NCI-H2029 treated with DMSO at 0.1 percent for 48 hours (cell line): ENCODE measurements at places on chromosomes 16 and 17.
A peak's percentile ranks its signal among the peaks of the same experiment; 100 is the strongest.

DNA sequence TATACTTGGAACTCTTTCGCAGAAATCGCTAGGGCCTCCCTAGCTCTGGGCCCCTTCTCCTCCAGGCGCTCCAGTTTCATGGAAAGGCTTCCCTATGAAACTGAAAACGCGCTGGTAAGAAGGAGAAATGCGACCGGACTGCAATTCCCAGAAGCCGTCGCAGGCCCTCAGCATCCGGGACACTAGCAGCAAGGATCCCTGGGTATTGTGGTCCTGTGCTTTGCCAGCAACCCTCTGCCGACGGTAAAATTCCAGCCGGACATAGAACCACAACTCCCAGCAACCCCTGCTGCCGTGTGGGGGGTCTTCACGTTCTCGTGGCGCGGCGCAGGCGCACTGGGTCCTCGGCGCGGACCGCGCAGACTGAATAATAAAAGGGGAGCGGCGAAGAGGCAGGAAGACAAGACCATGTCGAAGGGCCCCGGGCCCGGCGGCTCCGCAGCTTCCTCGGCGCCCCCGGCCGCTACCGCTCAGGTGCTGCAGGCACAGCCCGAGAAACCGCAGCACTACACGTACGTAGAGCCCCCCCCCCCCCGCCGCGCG lies at the start of gene UNK:
TSS of gene UNK (plus strand) at position 334 of the 543 bp plus-strand sequence. CDS start at position 409, 75 bp downstream.
- DNase-seq: peak; percentile 92

GRCh38 chr17:34199932-34200534 lies 55.1 kb upstream of the CCL2 start:
- DNase-seq: peak; percentile 66

GRCh38 chr16:53085369-53085843 lies 30.6 kb downstream of the CHD9 start:
- DNase-seq: no peak

GRCh38 chr17:76131692-76132573 lies 9.1 kb downstream of the FOXJ1 start:
- no peak for DNase-seq

- DNase-seq: no peak
These were observed 39.5 kb upstream of the CDH13 start for GRCh38 chr16:82587289-82587688.

GRCh38 chr16:72203401-72203800 lies 31.4 kb upstream of the PMFBP1 start:
- DNase-seq: no peak

GRCh38 chr17:40279402-40279801 lies 8.3 kb upstream of the CDC6 start:
- no peak for DNase-seq

DNA sequence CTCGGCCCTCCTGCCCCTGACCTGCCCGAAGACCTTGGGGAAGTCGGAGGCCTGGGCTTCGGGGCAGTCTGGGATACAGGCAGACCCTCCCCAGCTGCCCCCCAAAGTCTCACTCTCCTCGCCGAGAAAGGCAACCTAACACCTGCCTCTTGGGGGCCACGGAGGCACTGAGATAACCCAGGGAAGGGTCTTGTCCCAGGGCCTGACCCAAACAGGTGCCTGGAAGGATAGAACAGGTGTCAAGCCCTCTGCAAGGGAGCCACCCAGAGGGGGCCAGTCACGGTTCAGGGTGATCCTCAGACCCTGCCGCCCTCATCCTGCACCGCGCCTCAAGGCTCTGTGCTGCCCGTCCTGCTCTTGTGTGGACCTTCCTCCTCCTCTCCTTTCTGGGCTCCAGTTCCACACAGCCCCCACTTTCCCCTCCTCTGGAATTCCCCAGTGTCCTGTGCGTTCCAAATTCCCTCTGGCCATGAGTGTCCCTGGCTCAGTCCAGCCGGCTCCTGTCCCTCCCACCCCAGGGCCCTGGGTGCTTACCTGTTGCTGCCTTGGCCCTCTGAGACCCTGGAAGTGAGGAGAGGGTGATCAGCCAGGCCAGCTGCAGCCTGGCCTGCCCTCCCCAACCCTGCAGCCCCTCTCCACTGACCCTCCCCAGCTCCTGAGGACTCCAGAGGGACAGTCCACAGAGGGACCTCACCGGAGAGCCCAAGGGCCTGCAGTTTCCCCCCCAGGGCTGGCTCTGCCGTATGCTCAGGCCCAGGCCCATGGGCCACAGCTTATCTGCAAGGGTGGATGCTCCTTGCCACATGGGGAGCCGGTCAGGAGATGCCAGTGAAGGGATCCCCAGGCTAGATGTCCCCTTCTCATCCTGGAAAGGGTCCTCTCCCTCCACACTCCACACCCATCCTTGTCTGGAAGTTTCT lies 3.8 kb downstream of the PRSS27 start:
- DNase-seq: no peak

GRCh38 chr16:56198006-56198754 lies 6.9 kb downstream of the GNAO1 start:
- DNase-seq: no peak

DNA sequence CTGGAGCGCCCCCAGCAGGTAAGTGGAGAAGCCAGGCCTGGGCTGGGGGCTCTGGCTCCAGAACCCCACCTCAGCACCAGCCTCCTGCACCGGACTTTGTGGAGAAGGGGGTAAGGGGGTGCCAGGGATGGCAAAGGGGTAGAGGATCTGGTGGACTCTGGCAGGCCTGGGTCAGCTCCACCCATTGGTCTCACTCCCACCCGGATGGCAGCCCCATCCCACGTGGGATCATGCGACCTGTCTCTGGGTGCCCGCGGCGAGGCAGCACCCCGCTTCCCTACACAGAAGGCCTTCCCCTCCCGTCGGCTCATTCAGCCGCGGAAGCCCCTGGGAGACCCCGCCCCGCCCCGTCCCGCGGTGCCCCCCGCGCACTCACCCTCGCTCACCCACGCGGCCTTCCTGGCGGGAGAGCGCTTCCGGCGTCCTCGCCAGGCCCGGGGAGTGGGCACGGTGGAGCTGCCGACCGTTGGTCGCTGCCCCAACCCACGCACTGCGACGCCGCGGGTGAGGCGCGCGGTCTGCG lies 498 bp upstream of the PLEKHG4 start:
- no peak for DNase-seq

- DNase-seq: no peak
These were observed 11.7 kb upstream of the PRPSAP1 start for GRCh38 chr17:76365256-76365903.

- no peak for DNase-seq
These were observed 201.7 kb upstream of the PSMD7 start for GRCh38 chr16:74094962-74095361.

- no peak for DNase-seq
These were observed 61.9 kb upstream of the DHX40 start for GRCh38 chr17:59503500-59503899.

DNA sequence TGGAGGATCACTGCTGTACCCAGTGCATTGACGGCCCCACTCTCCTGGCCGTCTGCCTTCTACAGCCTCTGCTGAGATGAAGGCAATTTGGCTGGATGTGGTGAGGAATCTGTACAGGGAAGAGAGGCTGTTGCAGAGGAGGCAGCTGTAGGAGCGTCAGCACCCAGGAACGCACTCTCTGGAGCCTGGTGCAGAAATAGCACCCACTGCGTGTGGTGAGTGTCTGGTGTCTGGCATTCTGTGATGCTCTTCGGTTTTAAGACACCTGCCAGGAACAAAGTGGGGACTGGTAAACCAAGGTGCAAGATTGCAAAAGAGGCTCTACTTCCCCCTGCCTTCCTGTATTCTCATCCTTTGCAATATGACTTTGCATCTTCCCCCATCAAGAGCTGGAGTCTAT lies 187.5 kb upstream of the SDK2 start:
- no peak for DNase-seq

- no peak for DNase-seq
These were observed 2.0 kb upstream of the CANT1 start for GRCh38 chr17:79011451-79012147.

- no peak for DNase-seq
These were observed 52.5 kb downstream of the ZNF778 start for GRCh38 chr16:89269805-89270665.

GRCh38 chr17:20226814-20227482 lies 217.8 kb downstream of the SPECC1 start:
- DNase-seq: peak; percentile 28

DNA sequence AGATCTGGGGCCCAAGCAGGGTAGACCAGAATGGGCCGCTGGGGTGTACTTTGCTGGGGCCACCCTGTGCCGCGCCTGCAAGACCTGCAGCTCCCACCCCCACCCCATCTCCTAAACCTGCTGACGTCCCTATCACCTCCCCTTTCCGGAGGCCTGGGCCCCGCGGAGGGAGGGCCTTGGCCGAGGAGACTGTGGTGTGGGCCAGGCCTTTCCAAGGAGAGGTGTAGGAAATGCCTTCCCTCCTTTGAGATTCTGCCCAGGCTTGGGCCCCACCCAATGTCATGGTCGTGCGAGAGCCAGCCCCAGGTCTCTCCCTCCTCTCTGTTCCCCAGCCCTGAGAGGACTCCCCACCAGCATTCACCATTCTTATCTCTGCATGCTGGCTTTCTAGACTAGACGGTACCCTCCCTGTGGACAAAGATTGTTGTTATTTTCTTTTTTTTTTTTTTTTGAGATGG lies 3.9 kb upstream of the WFIKKN2 start:
- DNase-seq: no peak

DNA sequence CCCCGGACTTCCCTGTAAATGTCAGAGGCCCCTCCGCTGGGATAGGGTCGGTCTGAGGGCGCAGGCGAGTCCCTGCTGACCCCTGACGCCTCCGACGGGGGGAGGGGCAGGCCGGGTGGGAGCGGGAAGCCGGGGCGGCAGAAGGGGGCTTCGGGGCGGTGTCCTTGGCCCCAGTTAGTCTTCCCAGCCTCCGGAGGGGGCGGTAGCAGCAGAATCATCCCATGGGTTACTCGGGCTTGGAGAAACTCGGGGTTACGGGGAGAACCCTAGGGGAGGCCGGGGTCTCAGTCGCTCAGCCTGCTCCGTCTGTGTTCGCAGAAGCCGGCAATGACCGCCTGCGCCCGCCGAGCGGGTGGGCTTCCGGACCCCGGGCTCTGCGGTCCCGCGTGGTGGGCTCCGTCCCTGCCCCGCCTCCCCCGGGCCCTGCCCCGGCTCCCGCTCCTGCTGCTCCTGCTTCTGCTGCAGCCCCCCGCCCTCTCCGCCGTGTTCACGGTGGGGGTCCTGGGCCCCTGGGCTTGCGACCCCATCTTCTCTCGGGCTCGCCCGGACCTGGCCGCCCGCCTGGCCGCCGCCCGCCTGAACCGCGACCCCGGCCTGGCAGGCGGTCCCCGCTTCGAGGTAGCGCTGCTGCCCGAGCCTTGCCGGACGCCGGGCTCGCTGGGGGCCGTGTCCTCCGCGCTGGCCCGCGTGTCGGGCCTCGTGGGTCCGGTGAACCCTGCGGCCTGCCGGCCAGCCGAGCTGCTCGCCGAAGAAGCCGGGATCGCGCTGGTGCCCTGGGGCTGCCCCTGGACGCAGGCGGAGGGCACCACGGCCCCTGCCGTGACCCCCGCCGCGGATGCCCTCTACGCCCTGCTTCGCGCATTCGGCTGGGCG lies 542 bp downstream of the GUCY2D start:
- no peak for DNase-seq

GRCh38 chr17:78345791-78346494 lies 13.9 kb downstream of the SOCS3 start:
- DNase-seq: no peak

DNA sequence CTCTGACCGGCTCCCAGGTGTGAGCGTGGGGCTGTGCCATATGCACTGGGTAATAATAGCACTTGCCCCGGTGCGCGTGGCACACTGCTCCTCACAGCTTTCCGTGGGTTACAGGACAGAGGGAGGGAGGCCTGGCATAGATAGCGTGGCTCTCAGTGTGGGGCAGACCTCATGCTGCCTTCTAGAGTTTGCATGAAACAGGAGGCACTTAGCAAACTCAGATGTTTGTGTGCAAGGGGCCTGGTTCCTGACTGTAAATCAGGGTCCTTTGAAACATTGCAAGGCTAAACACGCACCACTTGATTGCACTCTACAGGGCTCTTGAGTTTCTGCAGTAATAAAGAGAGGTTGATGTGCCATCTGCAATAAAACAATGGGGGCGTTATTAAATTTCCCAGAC lies 101.7 kb downstream of the RPTOR start:
- DNase-seq: peak; percentile 18

DNA sequence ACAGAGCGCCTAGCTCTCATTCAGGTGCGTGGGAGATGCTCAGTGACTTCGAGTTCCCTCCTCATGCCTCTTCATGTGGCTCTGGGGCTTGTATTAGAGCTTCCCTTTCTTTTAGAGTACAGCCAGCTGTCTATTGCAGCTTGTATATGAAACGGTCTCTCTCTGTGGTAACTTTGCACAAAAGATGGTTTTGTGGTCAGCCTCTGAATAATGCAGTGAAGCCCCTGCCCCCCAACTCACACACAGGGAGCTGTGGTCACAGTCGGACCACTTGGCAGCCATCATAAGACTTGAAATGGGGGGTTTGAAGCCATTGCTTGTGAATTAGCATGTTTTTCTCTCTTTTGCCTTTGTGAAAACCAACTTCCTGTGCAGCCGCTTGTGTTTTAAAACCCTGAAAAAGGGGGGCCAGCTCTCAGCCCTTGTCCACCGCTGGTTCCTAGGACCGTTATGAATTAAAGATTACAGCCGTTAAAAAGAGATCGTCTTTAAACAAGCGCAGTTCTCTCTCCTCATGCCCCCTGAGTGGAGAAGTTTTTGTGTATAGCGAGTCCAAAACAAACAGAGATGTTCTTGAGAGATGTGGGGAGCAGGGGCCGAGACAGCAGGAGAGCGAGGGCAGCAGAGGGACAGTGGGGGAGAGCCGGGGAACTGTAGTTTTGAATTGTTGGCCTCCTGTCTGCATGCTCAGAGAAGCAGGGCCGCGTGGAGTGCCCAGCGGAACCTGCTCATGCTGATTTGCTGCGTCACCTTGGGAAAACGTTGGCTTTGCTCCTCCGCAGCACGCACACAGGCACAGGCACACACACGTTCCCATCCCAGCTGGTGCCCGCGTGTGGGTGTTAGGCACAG lies 199.0 kb downstream of the MSI2 start:
- DNase-seq: no peak

DNA sequence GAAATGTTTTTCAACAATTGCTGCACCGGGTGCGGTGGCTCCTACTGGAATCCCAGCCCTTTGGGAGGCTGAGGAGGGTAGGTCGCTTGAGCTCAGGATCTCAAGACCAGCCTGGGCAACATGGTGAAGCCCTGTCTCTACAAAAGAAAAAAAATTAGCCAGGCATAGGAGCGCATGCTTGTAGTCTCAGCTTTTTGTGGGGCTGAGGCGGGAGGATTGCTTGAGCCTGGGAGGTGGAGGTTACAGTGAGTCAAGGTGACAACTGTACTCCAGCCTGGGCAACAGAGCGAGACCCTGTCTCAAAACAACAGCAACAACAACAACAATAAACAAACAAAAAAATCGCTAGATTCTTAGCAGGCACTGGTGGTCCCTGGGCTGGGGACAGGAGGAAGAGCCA lies 28.5 kb downstream of the IL21R start:
- DNase-seq: no peak

DNA sequence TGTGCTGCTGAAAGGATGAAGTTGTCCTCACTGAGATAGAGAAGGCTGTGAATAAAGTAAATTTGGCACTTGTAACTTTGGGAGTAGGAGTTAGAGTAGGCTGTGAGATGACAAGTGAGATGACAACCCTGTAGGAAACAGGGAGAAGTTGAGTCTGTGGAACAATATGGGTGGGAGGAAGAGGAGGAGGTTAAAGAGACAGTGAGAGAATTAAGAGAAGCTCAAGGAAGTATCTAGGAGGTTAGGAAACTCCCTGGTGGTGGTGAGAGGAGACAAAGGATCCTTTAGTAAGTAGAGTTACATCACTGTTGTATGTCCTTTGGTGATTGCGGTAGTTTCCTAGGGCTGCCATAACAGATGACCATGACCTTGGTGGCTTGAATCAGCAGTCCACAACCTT lies 10.7 kb upstream of the HSD17B2 start:
- no peak for DNase-seq
